ENCODE measurements at places on chromosomes 1 and 21.

DNA sequence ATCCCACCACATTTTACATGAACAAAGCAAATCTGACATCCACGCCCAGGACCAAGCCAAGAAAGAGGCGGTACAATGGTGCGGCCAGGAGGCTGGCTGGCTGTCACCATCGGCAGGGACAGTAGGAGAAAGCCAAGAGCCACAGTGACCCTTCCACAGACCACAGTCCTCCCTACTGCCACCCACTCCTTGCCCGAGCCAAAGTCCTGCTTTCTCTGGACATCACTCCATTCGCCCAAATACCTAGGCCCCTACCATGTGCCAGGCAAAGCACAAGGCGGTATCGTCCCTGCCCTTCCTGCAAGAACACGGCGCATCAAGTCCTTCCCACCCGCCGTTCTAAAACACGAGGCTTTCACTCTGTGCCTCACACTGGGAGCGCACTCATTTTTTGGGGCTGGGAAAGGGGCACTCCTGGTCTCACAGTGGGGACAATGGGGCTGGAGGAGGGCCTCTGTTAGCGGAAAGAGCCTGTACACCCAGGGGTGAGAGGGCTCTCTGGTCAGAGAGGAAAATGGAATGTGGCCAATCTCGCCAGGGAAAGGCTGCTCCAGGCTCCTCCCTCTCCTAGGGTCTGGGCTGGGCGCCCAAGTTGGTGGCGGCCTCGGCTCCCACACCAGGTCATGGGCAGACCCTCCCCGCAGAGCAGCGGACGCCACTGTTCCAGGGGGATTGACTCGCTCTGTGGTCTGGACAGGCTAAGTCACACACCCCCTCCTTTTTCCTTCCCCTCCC lies 26.5 kb downstream of the SSBP3 start:
- DNase-seq, result no peak

DNA sequence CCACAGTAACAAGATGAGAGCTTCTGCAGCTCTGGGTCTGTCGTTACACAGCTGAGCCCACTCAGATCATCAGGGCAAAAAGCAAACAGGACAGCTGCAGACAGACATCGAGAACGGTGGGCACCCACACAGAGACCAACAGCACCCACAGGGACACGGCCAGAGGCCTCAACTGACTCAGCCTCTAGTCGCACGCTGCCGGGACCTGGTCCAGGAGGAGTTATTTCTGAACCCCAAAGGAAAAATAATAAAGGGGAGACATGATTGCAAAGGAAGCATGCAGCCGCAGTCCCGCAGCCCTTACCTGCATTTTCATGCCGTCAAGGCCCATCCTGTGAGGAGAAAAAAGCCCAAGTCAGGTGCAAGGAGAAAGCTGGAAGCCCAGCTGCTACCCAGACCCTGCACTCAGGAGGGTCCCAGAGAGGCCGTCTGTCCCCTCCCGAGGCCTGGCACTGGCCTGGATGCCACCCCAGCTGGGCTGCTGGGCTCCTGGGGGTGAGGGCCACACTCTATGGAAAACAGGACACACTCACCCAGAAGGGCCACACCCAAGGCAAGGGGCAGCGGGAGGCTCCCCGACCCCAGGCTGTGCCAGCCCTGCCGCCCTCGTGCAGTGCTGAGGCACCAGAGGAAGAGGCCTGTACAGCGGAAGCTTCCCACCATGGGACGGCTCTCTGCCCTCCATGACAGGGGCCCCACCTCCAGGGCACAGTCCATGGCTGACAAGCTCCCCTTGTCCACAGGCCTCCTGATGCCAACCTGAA lies 15.7 kb downstream of the LSS start:
- no peak for DNase-seq

- no peak for DNase-seq
Observed at GRCh38 chr1:215543191-215543606, 23.9 kb upstream of the KCTD3 start.

DNA sequence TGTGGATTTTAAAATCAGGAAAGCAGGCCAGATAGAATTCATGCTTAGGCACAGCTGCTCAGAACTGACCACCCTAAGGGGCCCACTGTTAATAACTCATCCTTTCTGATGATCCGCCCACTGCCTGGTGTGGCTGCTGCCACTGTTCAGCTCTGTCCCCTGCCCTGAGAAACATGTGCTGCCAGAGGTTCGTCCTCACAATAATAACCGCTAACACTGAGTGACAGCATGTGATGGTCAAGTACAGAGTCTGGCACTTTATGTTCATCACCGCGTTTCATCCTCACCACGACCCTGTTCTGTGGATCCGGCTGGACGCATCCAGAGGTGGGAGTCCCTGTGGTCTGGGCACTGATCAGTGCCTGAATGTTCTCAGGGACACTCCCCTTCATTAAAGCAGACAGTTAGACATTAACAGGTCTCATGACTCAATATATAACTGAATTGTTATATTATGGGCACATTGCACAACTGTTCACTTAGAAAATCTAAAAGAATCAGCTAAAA lies 108.6 kb downstream of the SIM2 start:
- DNase-seq, result no peak

- DNase-seq, result no peak
Observed at GRCh38 chr1:168803806-168804510, 75.0 kb upstream of the DPT start.

DNA sequence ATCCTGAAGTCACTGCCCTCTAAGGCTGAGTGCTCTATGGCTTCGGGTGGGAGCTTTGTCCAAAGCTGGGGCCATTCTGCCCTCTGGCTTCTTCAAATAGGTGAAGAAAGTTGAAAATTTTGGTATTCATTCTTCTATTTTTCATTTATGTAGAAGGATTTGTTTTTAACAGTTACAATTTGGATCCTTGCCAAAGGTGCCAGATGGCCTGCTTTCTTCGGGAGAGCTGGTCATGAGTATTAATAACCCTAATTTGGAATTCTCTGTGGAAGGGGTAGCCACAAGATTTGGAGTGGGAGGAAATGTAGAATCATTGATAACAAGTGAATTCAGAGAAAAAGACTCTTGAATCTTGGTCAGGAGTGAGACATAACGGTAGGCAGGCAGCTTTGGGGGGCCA lies 370.4 kb upstream of the ST6GALNAC5 start:
- no peak for DNase-seq

DNA sequence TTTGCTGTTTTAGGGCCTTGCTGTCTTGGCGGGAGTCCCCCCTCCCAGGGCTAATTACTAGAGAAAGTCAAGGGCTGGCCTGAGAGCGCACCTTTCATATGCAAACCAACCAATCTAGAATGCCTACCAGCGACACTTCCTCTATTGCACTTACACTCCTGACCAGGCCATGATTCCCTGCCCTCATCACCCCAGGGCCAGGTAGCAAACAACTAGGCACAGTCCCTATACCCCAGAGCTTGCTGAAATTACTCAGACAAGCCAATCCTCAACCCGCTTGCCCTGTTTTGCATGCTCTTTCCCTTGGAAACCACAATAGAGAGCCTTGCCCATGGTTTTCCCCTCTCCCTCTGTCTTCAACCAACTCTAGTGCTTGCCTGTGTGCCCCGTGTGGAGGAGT lies 70.3 kb downstream of the URB2 start:
- DNase-seq, result no peak

GRCh38 chr1:36524359-36525062 lies 41.8 kb upstream of the CSF3R start:
- DNase-seq, result no peak

- DNase-seq, result no peak
Observed at GRCh38 chr1:58837886-58838285, 54.0 kb upstream of the JUN start.

- DNase-seq, result no peak
Observed at GRCh38 chr1:166629946-166630345, 209.3 kb upstream of the POGK start.

DNA sequence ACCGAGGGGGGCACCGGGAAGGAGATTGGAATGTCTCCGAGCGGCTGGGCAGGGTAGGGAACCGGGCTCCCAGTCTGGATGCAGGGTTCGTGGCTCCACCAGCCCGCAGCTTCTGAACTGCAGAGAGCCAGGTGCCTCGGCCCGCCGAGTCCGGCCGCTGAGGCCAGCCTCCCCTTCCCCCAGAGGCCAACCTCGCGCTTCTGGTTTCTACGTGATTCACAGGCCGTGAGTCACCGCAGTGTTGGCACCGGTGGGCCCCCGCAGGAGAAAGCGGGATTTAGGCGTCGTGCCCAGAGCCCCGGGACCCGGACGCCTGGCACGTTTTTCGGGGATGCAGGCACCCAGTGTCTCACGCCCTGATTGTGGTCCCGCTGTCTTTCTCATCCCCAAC lies 458 bp downstream of the CRABP2 start:
- DNase-seq, result no peak

DNA sequence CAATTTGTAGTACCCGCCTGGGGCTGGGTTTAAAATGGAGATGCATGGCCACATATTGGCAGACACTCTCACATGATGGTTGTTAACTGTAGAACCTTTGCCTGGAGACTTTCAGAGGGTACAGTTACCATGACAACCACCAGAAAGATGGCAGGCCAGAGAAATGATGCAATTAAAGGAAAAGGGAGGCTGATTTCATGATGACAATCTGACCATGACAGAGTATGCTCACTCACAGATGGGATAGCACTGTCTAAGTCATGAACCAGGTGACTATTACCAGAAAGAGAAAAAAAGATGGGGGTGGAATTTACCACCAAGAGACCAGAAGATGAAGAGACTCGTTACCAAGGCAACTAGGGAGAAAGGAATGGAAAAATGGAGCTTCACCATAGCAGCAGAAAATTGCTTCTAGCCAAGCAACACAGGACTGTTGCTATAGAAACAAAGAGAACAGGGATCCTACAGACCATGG lies 3.5 kb upstream of the TRIT1 start:
- no peak for DNase-seq

DNA sequence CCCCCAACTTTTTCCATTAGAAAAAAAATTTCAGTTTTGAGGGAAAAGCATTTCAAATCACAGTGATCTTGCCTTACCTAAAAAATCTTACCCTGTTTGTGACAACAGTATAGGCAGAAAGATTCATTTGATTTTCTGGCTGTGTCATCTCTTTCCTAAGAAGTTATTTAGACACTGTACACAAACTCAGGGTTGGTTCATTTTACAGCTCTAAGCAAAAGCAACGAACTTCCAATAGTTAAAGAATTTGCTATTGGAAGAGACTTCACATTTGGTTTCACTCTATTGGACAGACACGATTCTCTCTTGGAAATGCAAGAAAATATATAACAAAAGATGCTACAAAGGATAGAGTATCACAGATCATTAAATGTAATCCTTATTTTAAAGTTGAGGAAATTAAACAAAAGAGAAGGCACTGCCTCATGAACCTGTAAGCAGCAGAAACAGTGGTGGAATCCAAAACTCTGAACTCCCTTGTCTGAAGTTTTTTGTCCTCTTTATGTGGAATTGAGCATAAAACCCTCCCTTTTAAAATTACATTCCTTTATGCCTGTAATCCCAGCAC lies 20.8 kb downstream of the EYA3 start:
- DNase-seq, result no peak

DNA sequence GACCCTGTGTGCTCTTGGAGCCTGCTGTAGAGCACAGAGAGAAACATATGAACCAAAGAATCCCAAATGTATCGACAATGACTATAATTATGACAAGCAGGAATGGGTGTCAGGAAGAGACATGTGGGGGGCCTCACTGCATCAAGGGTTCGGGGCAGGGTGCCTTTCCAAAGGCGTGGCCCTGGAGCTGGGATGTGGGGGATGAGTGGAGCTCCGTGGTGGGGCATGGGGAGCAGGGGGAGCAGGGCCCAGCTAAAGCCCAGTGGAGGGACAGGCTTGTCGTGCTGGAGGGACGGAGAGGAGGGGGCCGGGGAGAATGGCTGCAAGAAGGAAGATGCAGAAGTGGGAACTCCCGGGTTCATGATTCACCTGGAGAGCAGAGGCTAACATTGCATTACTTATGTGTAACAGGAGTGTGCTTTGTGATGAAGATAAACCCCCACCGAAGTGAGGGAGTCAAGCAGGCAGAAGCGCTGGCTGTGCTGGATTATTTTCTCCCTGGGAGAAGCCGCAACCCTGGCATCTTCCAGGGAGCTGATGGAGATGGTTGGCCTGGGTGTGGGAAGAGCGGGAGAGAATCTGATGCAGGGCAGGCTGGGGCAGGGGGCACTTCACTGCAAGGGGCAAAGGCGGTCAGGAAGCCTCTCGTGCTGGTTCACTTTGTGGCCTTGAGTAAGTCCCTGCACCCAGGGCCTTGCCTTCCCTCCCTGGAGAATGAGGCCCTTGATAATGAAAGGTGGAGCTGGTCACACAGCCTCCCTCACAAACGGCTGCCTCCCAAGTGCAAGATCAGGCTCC lies 124.6 kb upstream of the RUNX3 start:
- no peak for DNase-seq

DNA sequence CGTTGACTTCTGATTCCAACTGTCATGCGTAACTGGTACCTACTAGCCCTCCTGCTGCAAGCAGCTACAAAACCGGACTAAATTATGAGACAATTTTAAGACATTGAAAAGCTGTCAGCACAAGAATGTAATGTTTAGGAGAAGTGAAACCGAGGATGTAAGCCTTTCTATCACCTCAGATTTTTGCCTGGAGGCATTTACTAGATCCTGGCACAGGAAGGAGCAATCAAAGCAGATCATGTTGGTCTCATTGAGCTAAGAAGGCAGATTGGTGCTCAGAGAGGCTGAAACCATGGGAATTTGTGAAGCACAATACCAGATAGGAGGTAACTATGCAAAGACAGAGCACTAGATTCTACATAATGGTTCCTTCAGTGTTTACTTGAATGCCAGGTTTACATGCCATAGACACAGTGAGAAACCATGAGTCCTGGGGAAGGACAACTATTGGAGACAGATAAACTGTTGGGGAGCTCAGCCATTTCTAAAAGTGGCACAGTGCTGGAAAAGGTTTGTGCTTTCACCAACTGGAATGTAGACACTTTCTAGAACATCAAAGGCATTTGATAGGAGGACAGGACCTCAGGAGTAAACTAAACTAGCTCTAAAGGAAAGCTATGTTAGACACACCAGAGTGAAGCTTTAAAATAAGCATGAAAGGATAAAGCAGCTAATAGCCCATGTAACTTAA lies 179.4 kb downstream of the LYPLAL1 start:
- no peak for DNase-seq

DNA sequence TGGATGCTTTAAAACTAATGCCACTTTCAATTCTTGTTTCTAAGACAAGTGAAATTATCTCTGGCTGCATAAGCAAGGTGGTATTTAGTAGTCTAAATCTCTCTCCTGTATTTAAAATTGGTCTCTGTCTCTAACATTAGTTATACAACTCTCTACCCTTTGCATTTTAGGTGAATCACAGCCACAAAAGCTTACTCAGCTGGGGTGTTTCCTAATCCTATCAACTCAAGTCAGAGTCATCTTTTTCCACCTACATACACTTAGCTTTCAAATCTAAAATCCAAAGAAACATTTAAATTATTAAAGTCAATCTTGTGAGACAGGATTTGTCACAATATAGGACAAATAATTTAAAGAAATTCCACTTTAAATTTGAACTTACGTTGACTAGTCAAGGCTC lies 255.1 kb upstream of the CXADR start:
- DNase-seq, result no peak

GRCh38 chr1:202367271-202367670 lies 18.8 kb downstream of the PPP1R12B start:
- no peak for DNase-seq

GRCh38 chr1:156012051-156012817 lies 8.5 kb downstream of the SSR2 start:
- no peak for DNase-seq

- no peak for DNase-seq
Observed at GRCh38 chr1:236619398-236619797, 15.1 kb upstream of the HEATR1 start.

Data from activated CD4-positive, alpha-beta T cell treated with anti-CD3 and anti-CD28 coated beads for 1 hour (primary cell).